Effector memory CD4-positive, alpha-beta T cell (primary cell): ENCODE measurements at places on chromosomes 5 and 9.

DNA sequence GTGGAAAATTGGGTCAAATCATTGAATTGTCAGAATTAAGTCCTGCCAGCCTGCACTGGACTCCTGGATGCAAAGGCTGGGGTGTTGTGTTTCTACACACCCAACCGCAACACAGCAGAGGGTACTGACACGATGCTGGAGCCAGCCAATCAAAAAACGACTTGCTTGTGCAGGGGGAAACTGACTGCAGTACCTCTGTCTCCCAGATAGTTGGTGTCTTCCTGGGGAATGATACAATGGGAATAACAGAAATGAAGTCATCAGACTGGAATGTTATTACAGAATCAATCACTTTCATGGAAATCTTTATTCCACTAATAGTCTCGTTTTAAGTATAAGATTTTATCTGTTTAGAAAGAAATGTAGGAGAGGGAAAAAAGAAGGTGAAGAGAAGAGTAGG, 330.3 kb downstream of the MLLT3 start:
- no peak for DNase-seq

GRCh38 chr5:115369430-115370144, 73.1 kb upstream of the CCDC112 start:
- no peak for DNase-seq

- DNase-seq: no peak
Observed at GRCh38 chr9:3980771-3981170, 319.1 kb downstream of the GLIS3 start.

- no peak for DNase-seq
Observed at GRCh38 chr5:112663146-112663545, 74.5 kb upstream of the APC start.

GRCh38 chr9:138025908-138026307, 148.3 kb downstream of the CACNA1B start:
- DNase-seq: no peak

GRCh38 chr5:56176155-56176798, 56.9 kb downstream of the ANKRD55 start:
- no peak for DNase-seq

GRCh38 chr9:37248651-37249163, 128.3 kb downstream of the ZCCHC7 start:
- DNase-seq: no peak

GRCh38 chr5:144141585-144141984, 28.9 kb downstream of the YIPF5 start:
- DNase-seq: no peak

DNA sequence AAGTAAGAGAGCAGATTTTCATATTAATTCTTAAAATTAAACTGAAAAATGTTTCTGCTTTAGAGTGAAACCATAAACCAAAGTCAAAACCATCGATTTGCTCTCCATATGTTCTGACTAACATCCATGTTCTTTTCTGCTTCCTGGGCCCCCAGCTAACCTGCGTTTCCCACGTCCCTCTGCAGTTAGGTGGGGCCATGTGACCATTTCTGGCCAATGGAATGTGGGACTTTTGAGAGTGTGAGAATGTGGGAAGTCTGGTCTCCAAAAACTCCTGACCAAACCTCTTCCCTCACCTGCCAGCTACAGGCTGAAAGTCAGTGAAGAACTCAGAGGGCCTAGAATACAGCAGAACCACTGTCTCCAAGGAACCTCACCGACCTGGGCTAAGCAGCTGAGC, 44.9 kb downstream of the ANKH start:
- DNase-seq: no peak

DNA sequence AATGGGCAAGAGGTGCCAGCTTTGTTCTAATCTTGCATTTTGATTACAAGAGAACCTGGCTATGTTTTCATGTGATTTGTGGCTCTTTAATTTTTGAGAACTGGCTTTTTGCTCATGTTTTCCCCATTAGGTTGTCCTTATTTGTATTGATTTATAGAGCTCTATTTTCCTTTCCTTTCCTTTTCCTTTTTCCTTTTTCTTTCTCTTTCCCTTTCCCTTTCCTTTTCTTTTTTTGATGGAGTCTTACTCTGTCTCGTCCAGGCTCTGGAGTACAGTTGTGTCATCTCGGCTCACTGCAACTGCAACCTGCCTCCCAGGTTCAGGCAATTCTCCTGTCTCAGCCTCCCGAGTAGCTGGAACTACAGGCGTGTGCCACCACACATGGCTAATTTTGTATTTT, 55.5 kb downstream of the GPBP1 start:
- DNase-seq: no peak

GRCh38 chr5:167639766-167640165, 651.7 kb upstream of the WWC1 start:
- DNase-seq: no peak

GRCh38 chr5:73337586-73338255, 110.9 kb downstream of the FOXD1 start:
- no peak for DNase-seq

DNA sequence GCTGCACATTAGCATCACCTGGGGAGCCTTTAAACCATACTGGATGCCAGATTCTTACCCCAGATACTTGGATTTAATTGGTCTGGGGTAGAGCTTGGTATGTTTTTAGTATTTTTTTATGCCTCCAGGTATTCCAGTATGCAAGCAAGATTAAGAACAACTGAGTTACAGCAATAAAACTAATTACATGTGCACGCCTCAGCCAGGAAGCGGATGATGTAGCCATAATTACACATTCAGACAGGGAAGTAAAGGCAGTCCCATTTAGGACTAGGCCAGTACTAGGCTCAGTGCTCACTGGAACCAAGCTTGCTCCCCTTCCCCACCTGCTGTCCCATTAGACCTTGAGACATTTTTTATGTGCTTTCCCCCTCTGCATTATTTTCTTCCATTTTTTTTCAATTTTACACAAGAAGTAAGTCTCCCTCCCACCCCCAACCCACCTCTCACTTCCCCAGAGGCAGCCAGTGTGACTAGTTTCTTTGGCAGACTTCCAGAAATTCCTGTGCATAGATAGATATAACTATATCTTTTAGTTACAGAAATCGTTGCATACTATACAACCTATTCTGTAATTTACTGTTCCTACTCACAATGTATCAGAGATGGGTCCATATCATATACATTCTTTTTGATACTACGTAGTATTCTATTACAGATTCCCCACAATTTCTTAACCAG, 7.1 kb upstream of the GNAQ start:
- no peak for DNase-seq

- DNase-seq: no peak
Observed at GRCh38 chr9:101472891-101473290, 37.3 kb upstream of the ALDOB start.

DNA sequence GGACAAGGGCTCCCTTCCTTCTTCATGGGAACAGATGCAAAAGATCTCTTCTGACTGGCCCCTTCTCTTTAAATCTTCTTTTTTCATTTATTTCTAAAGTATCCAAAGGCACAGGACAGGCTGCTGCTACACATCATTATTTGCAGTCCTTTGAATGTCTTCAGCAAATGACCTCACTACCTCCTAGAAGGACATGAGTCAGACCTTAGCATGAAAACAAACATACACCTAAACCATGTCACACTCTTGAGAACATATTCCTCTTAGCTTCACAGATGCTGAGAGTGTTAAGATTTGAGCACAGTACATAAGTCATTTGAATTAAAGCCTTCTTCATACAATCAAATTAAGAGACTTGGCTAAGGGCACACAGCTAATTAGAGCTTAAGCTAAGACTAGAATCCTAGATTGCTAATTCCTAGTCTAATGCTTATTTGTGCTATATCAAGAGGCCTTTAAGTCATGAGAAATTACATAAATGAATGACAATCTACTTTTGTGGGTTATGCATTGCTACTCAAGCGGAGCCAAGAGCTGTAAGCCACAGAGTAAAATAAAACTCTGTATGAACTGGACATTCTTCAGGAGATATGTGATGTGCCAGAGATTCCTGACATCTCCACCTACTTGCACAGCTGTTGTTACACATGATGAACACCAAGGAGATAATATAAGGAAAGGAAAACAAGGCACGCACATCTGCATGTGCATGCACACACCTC, 109.1 kb upstream of the PTGER4 start:
- no peak for DNase-seq

- DNase-seq: no peak
Observed at GRCh38 chr5:102591650-102592049, 92.8 kb upstream of the SLCO6A1 start.

GRCh38 chr5:138051441-138052296, 18.8 kb upstream of the FAM13B start:
- DNase-seq: no peak

- no peak for DNase-seq
Observed at GRCh38 chr9:136572003-136572827, 26.4 kb upstream of the NOTCH1 start.

DNA sequence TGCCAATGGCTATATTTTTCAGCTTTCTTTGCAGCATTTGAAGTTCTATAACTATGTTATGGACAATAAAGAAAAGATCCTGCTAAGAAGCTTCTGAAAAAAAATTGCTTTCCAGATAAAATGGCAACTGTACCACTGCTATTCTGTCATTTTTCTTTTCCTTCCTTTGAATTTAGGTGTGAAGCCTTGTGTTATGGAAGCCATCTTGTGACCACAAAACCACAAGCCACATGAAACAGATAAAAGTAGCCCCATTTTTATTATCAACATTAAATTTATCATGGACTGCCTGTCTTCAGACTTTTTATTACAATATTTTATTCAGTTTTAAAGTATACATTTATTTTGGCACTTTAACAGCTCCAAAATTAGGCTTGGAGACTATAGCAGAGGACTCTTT, 289.9 kb upstream of the ACTBL2 start:
- no peak for DNase-seq

- DNase-seq: no peak
Observed at GRCh38 chr9:136562746-136563495, 17.1 kb upstream of the NOTCH1 start.

DNA sequence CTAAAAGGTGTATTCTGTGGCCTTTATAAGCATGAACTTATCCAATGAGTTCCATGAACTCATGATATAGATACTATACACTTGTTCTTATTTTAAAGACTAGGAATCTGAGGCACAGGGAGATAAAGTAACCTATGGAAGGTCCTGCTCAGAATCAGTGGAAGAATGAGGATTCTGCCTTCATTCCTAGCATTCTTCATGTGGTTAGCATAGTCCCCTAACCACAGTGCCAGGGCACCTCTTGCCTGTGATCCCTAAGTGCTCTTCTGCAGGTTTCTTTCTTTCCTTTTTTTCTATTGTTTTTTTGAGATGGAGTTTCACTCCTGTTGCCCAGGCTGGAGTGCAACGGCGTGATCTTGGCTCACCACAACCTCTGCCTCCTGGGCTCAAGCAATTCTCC, 174.1 kb downstream of the C9orf152 start:
- no peak for DNase-seq

GRCh38 chr9:106467113-106467864, 395.7 kb upstream of the ZNF462 start:
- DNase-seq: no peak

- DNase-seq: no peak
Observed at GRCh38 chr5:111398013-111398412, 114.3 kb downstream of the STARD4 start.

- no peak for DNase-seq
Observed at GRCh38 chr5:40416098-40416497, 263.6 kb upstream of the PTGER4 start.

DNA sequence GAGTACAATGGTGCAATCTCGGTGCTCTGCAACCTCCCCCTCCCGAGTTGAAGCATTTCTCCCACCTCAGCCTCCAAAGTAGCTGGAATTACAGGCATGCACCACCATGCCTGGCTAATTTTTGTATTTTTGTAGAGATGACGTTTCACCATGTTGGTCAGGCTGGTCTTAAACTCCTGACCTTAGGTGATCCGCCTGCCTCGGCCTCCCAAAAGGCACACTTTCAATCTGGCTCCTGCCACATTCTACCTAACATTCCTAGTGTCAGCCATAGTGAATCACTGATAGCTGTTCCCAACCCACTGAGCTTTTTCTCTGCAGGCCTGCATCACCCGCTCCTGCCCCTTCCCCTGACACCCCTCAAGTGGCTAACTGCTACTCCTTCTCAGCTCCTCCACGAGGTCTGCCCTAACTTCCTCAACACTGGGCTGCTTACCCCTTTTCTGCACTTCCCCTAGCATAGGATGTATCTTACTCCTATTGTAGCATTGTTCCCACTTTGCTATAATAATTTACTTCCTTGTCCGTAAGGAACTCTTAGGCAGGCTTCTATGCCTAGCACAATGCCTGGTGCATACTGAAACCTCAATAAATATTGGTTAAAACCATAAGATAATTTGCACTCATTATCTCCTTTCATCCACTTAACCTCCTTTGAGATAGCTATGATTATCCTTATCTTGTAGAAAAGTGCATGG, 42.0 kb upstream of the LIFR start:
- DNase-seq: no peak

GRCh38 chr9:117523531-117524153, 108.8 kb upstream of the ASTN2 start:
- no peak for DNase-seq

DNA sequence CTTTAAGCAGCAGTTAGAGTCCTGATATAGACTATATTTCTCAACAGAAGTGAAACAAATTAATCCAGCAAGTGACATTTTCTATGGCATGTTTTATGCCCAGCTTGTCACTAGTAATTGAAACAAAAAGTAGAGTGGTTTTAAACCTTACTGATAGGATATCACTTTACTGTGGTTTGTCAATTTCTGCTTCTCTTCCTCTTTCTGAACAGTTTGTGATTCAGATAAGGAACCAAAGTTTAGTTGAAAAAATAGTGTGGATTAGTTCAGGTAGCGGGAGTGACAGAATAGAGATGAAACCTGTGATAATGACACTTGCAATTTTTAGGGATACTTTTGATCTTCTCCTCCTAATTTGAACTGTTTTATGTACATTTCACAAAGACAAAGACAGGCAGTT, 485.7 kb upstream of the EDIL3 start:
- no peak for DNase-seq

DNA sequence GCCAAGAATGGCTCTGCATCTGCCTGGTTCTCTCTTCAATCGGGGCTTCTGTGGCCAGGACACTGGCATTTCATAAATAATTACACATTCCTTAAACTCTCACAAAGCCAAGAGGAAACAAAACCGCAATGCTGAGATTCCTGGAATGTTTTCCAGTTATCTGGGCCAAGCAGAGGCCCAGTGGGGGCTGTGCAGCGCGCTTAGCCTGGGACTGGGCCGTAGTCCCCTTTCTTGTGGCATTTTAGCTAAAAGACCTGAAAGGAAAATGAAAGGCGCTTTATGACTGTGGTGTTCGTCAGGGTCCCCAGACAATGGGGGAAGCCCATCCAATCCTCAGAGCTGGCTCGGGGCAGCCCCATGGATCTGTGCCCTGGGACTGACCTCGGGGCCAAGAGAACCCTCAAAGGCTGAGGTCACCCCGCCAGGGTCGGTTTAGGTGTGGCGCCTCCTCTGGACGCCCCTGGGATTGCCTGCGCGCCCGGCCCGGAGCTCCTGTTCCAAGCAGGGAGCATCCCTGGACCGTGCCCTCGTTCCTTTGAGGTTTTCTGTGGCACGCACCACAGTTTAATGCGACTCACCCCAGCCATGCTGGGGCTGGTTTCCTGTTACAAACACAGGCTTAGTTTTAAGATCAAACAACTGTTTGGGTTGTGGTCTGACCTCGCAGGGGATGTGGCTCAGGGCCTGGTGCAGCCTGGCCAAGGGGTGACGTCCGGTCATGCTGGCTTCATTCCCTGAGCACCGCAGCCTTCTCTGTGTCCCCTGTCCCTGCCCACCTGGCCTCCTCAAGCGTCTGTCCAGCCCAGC, 51.5 kb upstream of the NKD2 start:
- no peak for DNase-seq

- no peak for DNase-seq
Observed at GRCh38 chr9:120531683-120532300, 48.2 kb downstream of the CDK5RAP2 start.

- DNase-seq: no peak
Observed at GRCh38 chr5:172953776-172954675, 5.2 kb upstream of the RPL26L1 start.
